NCI-H2081 treated with DMSO at 0.1 percent for 48 hours (cell line): ENCODE measurements at places on chromosomes 4 and X.

GRCh38 chr4:3290889-3291321 lies 1.9 kb upstream of the RGS12 start:
- DNase-seq = no peak

DNA sequence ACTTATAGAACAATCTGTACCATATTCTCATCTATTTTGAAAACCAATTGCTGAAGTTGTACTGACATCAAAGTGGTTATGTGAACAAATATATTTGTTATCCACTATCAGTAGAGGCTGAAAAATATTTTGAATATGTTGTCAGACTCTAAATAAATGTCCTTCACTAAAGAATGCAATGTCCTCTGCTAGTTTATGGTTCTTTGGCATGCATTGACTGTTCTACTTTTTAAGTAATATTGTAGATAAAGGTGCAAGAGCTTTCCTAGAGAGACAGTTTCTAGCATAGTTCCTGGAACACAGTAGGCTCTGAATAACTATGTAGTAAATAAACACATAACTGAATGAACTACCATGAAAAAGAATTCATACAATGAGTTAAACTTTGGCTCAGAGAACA lies 18.2 kb upstream of the COX7B2 start:
- no peak for DNase-seq

- DNase-seq = no peak
These were observed 17.7 kb downstream of the IQSEC2 start for GRCh38 chrX:53263597-53264094.

DNA sequence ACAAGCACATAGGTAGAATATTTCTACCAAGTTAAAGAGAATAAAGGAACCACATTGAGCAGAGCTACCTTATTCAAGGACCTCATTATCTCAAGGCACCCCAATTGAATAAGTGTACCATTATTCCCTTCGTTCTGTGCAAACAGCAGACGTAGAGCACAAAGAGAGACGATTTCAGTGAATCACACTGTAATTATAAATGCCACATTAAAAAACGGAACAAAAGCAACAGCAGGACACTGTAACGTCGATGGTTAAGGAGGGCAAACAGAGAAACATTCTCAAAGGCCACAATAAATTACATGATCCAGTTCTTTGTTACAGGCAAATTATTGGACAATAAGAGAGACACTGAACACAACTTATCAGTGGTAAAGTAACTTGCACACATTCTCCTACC lies 644.1 kb upstream of the TENM3 start:
- DNase-seq = no peak

GRCh38 chr4:25915353-25915705 lies 1.3 kb downstream of the SMIM20 start:
- no peak for DNase-seq

GRCh38 chr4:113433116-113433515 lies 328.4 kb downstream of the CAMK2D start:
- DNase-seq = no peak

GRCh38 chrX:115690511-115691216 lies 129.7 kb downstream of the PLS3 start:
- peak; percentile 43 for DNase-seq

GRCh38 chrX:118218079-118218478 lies 101.5 kb upstream of the KLHL13 start:
- DNase-seq = no peak

DNA sequence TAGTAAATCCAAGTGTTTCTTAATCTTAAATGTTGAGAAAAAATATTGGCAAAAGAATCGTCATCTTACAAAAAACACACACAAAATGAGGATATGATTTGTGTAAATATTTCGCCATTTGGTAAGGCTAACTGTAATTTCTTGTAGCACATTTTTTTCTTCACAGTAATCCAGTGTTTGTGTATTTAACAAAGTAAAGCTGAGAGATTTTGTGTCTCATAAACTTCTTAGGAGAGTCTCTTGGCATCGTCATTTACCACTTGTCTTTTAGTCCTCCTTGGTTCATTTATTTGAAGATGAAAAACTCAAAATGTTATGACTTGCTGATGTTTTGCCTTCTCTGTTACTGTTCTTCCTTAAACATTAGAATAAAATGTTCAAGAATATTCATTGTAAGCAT lies 326.7 kb upstream of the PITX2 start:
- no peak for DNase-seq
